ENCODE measurements at places on chromosomes 2 and 18. TPM values are rescaled to one million over a fixed set of nuclear protein-coding genes. Genes with fewer than 3 reads are reported as not detected.

Gene C2orf80
- not detected for polyA plus RNA-seq

Gene WDR54
- polyA plus RNA-seq, result 12.8 TPM

Gene AGXT
- polyA plus RNA-seq, result not detected

Gene PID1
- polyA plus RNA-seq, result 38.0 TPM

Gene MC5R
- polyA plus RNA-seq, result not detected

Gene PDE1A
- polyA plus RNA-seq, result 25.8 TPM

Gene AQP12B
- polyA plus RNA-seq, result not detected

Gene ERICH2
- polyA plus RNA-seq, result 1.5 TPM

Gene CCDC68
- 2.8 TPM for polyA plus RNA-seq

GRCh38 chr18:78151948-78152725 lies 827.5 kb upstream of the SALL3 start:
- DNase-seq, result no peak

DNA sequence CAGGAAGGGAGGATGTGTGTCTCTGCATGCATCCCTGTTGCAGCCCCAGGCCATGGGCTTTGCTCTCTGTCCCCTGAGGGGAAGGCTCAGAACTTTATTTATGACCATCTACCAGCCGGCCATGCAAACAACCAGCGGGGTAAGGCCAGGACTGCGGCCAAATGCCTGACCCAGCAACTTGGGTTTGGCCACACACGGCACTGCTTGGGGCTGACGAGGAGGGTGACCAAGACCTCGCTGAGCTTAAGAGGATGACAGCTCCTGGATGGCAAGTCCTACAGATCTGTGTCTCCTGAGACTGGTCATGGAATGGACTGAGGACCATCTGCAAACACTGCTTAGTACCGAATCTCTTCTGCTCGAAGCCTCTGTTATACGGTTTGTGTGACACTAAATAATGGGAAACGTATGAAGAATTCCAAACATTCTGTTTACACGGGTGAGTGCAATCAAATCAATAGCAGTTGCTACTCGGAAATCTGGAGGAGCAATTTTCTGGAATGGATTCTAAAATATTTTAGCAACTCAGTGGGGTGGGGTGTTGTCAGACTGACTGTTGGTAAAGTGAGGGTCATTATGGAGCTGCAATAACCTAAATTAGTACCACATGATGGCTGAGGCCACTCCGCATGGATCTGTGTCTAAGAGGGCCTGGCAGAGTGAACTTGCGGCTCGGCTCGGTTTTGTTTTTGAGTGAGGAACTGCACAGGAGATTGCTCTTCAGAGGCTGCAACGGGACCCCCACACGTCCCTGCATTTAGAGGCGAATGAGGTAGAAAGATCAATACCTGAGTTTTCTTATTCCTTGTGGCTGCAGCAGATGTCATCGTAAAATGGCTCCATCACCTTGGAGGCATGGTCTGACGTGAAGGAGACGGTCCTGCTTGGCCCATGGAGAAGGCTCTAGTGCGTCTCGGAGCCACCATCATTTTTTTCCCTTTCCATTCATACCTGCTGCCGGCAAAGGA lies 26.6 kb downstream of the TMEM18 start:
- no peak for DNase-seq

GRCh38 chr2:7417845-7418742 lies 500.9 kb downstream of the RNF144A start:
- DNase-seq, result no peak

GRCh38 chr2:189821953-189822748 lies 37.9 kb downstream of the PMS1 start:
- DNase-seq, result no peak

DNA sequence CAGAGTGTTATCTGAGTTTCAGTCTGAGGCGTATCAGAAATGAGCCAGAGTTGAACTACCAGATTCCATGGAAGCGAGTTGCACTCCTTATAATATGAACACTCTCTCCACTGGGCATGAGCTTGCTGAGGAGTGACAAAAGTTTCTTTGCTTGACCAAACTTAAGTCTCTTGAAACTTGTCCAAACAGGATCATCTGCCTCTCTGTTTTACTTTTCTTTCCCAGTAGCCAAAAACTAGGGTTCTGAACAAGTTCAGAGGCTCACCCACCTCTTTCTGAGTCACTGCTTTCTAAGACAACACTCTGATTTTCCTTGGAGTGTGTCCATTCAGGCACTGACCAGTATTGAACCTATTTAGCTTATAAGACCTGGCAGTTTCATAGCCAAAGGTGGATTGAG lies 233.2 kb upstream of the TCF4 start:
- DNase-seq, result no peak

- no peak for DNase-seq
These were observed 102.5 kb downstream of the LYPD6B start for GRCh38 chr2:149141046-149141445.

- DNase-seq, result no peak
These were observed 300.5 kb downstream of the ALK start for GRCh38 chr2:29620890-29621289.

GRCh38 chr2:86392873-86393518 lies 48.2 kb upstream of the KDM3A start:
- DNase-seq, result no peak

- peak; percentile 28 for DNase-seq
These were observed 105.9 kb upstream of the HS6ST1 start for GRCh38 chr2:128424406-128425171.

- no peak for DNase-seq
These were observed 296.6 kb downstream of the GULP1 start for GRCh38 chr2:188588235-188588634.

DNA sequence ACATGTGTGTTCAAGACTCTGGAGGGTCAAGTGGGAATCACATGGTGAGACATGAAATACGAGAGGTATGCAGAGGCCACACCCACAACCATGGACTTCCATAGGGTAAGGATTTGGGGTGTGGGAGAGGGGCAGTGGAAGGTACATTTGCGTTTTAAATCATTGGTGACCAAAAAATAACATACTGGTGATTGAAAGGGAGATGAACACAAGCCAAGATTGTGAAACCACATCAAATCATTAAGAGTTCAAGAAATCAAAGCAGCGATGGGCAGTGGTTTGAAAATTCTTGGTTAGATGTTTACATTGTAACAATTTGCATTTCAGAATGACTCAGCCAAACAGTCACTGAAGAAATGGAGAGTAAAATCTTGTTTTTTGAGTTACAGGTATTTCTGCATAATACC lies 1.9 kb upstream of the CABYR start:
- DNase-seq, result no peak

DNA sequence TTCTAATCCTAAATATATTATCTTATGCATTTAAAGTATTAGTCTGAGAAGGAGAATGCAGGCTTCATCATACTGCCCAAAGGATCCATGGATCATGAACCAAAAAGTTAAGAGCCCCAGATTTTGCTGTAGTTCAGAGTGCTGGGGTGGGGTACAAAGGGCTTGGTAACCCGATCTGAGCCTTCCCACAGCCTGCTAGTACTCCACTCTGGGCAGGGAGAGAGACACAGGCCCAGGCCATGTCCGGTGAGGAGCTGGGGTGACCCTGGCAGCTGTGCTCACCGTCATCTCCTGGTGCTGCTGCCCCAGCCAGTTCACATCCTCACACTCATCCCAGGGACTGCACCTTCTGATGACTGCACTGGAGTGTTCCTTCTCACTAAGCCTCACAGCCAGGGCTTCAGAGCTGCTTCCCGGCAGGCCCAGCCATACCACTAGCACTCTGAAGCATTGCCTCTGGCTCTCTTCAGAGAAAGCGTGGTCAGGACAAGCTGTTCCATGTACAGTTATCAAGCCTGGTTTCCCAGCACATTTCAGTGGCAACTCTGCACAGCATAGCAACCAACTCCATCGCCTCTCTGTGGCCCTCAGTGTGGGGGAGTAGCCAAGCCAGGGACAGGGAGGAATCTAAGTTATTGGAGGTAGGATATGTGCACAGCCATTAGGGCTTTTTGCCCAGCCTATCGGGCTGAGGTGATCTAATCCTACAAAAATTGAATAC lies 189.0 kb upstream of the CTAGE1 start:
- no peak for DNase-seq

- DNase-seq, result no peak
These were observed 679.8 kb upstream of the NRXN1 start for GRCh38 chr2:51711766-51712165.

- no peak for DNase-seq
These were observed 698.0 kb downstream of the TDRD15 start for GRCh38 chr2:21821672-21822227.

DNA sequence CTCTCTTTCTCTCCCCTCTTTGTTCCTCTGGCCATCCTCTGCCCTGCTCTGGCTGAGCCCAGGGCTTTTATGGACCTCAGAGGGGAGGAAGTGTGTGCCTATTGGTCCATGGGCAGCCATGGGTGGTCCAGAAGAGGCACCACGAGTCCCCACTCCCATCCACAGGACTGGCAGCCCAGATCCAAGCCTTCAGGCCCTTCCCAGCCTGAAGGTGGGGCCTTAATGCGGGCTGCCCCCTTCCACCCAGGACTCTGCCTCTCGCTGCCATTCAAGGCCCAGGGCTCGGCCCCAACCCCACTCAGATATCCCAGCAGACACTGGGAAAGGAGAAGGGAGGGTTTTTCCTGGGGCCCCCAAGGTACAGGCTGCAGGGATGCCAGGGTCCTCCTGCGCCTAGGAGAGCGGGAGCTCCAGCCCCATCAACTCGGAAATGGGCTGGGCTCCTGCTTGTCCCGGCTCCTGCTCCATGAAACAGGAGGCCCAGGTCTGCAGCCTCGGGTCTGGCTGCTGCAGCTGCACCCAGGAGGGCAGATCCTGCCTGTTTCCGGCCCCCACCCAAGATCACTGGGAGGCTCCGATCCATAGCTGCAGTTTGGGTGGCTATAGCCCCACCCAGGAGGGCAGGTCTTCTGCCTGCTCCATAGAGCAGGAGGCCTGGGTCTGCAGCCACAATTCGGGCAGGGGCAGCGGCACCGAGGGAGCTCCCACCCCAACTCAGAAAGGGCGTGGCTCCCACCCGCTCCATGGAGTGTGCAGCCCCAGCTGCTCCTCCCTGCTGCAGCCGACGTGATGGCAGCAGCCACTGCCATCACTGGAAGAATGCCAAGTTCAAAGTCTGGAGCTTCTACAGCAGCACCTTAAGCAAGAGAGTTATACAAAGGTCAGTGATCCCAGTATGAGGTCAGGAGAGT lies 116.6 kb upstream of the RBBP8 start:
- no peak for DNase-seq

GRCh38 chr2:174673876-174674275 lies 76.3 kb upstream of the WIPF1 start:
- DNase-seq, result no peak

- no peak for DNase-seq
These were observed 320.3 kb upstream of the VRK2 start for GRCh38 chr2:57726294-57726693.

- DNase-seq, result no peak
These were observed 23.4 kb upstream of the SOX11 start for GRCh38 chr2:5668682-5669250.

- no peak for DNase-seq
These were observed 13.5 kb downstream of the CCDC121 start for GRCh38 chr2:27615316-27615715.

DNA sequence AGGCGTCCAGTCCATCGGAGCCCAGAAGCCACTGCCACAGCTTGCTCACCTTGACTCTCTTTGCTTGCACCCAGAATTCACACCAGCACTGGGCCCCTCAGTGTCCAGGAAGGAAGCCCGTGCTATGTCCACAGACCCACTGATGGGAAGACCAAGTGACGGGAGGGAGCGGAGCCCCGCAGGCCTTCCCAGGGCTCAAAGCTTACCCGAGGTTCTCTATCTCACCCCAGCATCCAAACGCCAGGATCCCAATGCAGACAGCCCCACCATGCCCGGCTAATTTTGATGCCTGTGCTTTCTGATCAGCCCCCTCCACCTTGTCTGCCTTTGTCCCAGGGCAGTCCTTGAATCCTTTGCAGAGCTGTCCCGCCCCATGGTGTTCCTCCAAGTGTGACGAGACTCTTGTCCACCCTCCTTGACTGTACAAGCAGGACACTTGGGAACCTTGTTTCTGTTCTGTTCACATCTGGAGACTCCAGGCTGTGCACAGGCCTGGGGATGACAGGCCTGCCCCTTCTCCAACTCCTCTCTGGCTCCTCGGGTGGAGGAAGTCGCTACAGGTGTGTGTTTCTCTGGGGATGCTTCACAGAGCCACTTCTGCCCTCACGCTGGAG lies 12.0 kb downstream of the NPPC start:
- no peak for DNase-seq

DNA sequence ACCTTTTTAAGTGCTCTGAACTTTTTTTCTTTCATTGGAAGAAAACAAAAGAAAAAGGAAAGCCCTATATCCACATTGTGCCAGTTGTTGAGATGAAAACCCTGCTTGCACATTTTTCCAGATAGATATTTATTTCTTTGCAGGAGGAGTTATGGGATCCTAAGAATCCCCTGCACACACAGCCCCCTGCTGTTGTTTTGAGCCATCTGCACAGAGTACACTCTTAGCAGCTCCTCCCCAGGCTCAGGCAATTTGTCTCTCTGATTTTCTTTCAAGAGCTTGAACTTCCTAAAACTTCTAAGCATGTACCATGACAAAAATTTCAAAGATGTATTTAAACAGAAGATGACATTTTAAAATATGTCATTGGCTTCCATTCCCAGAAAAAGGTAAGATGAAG lies 436.9 kb downstream of the METTL4 start:
- DNase-seq, result no peak

- no peak for DNase-seq
These were observed 111.9 kb downstream of the RGPD3 start for GRCh38 chr2:106356291-106356690.
